ENCODE measurements at places on chromosomes 1 and 21. TPM values are rescaled to one million over a fixed set of nuclear protein-coding genes. Genes with fewer than 3 reads are reported as not detected.

- DNase-seq = no peak
Measured at GRCh38 chr1:193703655-193704054, 517.2 kb upstream of the B3GALT2 start.

- DNase-seq = no peak
Measured at GRCh38 chr1:188895611-188896010, 1582.1 kb downstream of the BRINP3 start.

DNA sequence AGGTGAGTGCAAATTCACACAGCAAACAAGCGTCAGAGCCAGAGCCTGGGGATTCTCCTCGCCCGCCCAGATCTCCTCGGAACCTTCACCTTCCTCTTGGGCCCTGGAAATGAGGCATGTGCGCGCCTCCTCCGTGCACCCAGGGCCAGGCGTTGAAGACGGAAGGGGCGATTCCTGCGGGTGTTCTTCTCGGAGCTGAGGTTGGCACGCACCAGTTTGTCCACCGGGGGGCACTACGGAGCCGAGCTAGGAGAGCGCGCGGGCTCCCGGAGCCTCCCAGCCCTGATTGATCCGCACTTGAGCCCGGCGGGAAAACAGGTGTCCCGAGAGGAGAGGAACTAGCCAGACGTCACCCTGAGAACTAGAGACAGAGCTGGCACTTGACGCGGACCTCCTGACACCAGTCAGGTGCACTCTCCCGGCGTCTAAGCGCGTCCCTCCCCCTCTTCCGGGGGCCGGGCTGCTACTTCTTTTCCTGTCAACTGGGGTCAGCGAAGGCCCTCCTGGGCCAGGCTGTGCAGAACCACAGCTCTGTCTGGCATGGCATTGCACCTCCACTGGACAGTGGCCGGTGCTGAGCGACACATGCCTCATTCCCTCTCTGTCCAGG is 18.3 kb upstream of the SERINC2 start:
- DNase-seq = peak; percentile 86

Gene HES3
- not detected for total RNA-seq
